ENCODE measurements at places on chromosomes 3 and 15.

DNA sequence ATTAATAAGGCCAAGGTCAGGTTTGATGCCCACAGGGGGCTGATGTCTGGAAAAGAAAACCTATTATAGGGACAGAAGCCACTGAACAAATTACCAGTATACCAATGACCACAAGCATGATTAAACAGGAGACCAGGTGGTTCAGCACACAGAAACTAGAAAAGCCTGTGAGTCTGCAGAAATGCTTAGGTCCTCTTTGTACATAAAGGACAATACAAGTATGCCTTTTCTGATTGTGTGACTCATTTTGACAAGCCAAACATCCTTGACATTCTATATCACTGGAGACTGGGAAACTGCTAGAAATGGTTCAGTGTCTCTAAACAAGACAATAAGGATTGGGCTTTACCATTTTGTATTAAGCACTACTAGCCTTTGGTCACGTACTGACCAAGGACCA is 113.2 kb upstream of the MYO5C start:
- DNase-seq: no peak

GRCh38 chr3:61894988-61895935 is 333.9 kb downstream of the PTPRG start:
- peak; percentile 87 for DNase-seq

GRCh38 chr3:95721938-95722337 is 1092.5 kb upstream of the EPHA6 start:
- DNase-seq: no peak

DNA sequence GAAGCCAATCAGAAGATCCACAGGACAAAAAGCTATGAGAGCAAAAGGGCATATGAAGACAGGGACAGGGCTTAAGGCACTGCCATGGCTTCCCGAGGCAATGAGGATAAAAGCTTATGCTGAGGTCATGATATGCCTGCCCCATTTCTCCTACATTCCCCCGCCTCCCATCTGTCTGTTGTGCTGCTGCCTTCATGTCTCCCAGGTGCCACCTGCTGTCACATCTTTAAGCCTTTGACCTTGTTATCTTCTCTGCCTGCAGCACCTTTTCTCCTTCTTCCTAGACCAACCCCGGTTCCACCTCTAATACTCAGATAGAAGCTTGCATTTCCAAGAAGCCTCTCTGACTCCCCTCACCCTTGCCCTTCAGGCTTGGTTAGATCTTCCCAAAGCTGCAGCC is 213.8 kb downstream of the ARRDC4 start:
- DNase-seq: no peak

GRCh38 chr3:187473778-187474406 is 105.7 kb downstream of the RTP4 start:
- DNase-seq: no peak
